Activated CD4-positive, alpha-beta T cell treated with anti-CD3 and anti-CD28 coated beads for 48 hours (primary cell): ENCODE measurements at places on chromosomes 7 and 10.

DNA sequence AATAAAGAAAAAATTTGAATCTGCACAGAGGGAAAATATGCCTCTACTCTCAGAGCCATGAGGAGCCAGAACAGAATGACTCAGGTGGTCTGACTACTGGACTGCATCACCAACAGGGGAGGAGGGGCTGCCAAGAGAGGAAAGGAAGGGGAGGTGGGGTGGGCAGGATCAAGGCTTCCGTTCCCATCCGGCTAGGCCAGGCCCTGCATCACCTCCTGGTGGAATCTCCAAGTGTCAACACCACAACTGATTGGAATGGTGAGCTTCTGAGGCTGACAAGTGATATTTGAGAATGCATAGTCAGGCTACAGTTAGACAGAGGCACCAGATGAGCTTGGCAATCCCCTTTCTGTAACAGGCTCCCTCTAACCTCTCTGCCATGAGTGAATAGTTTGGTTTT lies 10.4 kb upstream of the GPR26 start:
- DNase-seq: no peak

- DNase-seq: no peak
Observed at GRCh38 chr10:7932301-7933036, 114.2 kb downstream of the TAF3 start.

DNA sequence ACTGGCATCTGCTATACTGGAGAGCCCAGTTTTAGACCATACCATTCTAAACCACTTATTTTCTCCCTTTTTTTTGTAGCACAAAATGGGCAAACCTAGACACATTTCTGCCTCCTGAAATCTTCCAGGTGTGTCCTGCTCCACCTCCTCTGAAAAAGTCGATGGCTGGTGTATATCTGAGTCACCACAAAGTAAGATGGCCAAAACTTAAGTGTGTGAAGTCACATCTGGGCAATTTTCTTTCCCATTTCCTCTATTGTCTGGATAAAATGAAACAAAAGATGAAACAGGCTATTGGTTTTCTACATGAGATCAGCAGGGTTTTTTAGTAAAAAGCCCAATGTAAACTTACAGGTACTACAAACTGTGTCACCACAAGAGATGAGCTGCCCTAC lies 65.5 kb downstream of the OSBPL3 start:
- no peak for DNase-seq

DNA sequence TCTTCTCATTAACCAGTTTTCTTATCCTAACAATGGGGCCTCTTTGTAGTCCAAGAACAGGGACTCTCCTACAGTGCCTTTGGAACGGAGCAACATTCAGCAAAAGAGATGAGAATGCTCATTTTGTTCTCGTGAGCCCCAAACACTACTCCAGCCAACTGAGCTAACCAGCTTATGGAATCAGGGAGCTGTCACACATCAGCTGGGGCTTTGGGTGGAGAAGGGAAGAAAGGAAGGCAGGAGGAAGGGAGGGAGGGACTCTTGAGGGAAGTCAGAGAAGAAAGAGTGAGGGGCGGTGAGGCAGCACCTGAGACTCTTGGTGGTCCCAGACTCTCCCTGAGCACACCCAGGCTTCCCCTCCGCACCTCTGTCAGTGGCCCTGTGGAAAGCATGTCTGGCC lies 123.1 kb downstream of the CLEC2L start:
- no peak for DNase-seq

- DNase-seq: no peak
Observed at GRCh38 chr10:122657729-122658128, 41.9 kb downstream of the C10orf120 start.

- DNase-seq: no peak
Observed at GRCh38 chr7:28483908-28484605, 71.7 kb downstream of the CREB5 start.

DNA sequence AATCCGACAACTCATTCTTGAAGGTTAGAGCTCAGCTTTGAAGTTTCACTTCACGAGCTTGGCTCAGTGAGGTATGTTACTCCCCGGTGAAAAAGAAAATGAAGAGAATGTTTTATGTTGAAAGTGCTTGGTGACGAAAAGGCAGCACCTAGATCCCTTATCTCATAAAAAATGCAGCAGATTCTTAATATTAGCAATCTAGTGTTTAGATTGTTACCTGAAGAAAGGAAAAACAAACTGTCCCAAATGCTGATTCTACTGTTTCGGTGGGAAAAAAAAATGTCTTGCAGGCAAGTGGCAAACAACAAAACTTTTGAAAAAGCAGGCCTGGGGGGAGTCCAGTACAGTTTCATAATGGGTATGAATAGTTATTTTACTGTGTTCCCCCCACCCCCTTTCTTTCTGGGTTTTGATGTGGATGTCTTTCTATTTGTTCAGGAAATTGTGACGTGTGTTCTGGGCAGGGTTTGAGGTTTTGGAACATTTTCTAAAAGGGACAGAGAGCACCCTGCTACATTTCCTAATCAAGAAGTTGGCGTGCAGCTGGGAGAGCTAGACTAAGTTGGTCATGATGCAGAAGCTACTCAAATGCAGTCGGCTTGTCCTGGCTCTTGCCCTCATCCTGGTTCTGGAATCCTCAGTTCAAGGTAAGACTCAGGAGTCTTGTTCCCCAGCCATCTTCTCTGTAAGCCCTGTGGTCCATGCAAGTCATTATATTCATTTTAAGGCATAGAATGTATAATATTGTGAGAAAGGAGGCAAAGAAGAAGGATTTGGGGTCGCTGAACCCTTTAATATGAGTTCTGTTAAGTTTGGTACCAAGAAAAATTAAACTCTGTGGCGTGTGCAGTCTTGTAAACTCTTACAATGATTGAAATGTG lies at the start of gene SRGN:
SRGN (plus strand) TSS at position 514 of the 881 bp plus-strand sequence; CDS start at position 569, 55 bp downstream.
- peak; percentile 82 for DNase-seq

DNA sequence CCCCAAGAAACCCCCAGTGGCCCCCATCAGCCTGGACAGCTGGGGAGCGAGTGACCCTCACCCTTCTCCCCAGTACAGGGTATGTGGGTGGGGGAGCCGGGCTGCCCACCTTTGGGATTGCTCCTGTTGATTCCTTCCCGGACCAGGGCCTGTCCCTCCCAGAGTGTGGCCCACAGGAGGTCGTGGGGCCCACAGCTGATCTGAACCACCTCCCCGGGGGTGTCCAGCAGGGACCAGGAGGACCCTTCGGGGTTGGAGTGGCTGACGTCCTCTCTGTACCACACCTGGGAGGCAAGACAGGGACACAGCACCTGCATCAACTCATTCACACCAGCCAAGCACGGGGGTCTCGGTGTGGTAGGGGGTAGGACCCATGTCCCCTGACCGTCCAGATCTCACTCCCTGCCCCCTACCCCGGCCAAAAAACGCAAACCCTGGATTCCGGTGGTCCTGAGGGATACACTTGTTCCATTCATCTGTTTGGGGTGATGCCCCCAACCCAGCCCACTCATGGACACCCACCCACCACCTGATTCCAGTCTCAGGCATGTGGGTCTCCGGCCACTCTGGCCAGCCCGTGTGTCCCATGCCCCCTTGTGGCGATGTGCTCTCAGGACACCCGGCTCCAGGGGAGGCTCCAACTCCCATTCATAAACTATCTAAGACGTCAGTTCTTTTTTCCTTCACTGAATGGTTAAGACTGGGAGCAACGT lies 10.9 kb downstream of the TECPR1 start:
- peak; percentile 52 for DNase-seq

GRCh38 chr7:125681508-125681907 lies 751.9 kb upstream of the POT1 start:
- DNase-seq: no peak

DNA sequence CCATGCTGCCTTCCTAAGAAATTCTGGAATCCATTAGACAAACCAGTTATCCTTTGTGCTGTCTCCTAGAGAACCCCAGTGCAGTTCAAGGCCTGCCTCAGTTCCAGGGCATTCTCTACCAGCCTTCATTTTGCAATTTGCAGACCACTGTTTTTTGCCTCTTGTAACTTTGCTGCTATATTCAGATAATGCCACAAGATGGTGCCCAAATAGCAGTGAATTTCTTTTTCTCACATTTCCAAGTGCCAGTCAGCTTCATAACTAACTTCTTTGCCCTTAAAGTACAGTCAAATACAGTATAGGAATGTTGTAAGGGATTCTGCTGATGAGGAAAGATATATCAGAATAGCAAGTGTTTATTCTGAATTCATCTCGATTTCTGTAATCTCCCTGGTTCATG lies 25.2 kb downstream of the LOXL4 start:
- DNase-seq: no peak

- DNase-seq: no peak
Observed at GRCh38 chr7:116692401-116693308, 20.7 kb downstream of the MET start.

DNA sequence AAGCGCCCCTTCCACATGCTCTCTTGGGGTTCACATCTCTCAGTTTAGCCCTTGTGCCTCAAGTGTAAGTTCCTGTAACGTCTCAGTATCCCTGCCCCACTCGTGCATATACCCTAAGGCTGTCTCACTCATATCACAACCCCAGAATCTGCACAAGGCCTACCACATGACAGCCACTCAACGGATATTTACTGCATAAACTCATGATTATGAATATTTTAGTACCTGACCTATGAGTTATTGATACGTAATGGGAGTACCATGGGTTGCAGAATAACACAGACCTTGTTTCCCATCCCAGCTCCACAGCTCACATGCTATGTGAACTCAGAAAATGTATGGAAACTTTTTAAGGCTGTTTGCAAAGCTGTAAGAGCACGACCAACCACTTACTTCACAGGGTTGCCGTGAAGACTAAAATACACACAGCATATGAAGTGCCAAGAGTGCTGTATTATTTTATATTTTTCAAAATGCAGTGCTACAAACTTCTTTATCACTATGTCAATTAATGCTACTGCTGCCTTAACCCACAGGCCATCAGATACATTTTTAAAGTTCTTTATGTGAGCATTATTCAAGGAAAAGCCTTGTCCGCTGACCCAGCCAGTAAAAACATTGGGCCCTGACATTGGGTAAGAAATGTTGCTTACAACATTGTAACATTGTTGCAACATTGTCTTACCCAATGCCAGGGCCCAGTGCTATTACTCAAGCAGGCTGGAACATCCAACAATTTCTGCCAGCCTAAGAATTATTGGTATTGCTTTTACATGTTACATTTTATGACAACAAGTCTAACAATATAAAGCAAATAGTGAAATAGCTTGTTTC lies 97.2 kb downstream of the JAZF1 start:
- no peak for DNase-seq

- DNase-seq: peak; percentile 81
Observed at GRCh38 chr10:110556969-110557601, 10.4 kb upstream of the SMC3 start.

DNA sequence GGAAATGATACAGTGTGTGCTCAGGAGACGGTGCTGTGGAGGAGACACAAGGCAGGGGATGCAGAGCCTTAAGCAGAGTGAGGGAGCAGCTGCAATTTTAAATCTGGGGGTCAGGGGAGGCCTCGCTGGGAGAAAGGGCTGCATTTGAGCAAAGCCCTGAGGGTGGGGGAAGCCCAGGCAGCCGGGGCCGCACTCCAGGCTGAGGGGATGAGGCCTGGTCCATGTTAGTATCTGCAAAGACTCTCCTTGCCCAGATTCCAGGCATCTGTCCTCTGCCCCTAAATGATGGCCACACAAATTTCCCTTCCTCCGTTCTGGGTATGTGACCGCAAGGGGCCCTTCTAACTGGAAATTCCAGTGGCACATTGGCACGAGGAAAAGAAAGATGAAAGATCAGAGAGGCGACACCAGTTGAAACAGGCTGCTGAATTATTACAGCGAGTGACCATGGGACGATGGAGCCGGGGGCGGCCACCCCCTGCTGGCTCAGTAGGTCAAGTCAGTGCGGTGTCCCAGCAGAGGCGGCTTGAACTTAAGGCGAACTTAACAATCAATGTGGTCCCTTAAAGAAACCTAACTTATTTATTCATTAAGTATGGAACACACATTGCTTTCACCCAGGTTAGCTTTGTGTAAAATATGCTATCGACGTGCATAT lies 62.3 kb upstream of the KAT6B start:
- DNase-seq: no peak

DNA sequence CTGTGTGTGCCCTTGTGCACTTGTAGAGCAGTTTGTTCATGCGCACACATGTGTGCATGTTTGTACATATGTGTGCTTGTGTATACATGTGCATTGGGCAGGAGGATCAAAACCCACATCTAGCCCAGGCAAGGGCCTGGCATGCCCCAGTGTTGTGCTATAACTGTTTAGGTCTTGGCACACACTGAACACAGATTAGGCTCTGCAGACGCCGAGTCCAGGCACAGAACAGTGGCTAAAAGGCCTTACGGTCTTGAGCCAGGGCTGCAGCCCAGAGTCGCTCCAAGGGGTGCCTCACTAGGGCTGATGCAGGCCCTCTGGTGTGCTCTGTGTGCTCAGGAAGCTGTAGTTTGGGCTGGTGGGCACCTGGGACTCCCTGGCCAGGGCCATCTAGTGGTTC lies 55.7 kb downstream of the YKT6 start:
- no peak for DNase-seq

GRCh38 chr10:50536617-50537240 lies 87.0 kb downstream of the SGMS1 start:
- peak; percentile 43 for DNase-seq

DNA sequence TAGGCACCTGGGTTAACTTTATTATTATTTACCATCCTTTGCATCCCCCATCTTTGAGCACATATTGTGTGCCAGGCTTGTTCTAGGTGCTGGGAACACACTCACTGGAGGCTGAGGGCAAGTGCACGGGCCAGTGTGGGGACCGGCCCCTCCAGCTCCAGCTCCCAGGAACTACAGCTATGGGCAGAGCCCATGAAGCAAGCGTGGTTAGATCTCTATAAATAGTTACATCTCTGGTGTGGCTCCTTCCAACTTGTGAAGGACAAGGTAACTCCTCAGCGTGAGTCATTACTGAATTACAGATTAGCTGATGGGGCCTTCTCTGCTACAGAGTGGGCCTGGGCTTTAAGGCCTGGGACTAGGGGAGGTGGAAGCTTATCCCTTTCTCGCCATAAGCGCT lies 583.5 kb downstream of the SDK1 start:
- no peak for DNase-seq

DNA sequence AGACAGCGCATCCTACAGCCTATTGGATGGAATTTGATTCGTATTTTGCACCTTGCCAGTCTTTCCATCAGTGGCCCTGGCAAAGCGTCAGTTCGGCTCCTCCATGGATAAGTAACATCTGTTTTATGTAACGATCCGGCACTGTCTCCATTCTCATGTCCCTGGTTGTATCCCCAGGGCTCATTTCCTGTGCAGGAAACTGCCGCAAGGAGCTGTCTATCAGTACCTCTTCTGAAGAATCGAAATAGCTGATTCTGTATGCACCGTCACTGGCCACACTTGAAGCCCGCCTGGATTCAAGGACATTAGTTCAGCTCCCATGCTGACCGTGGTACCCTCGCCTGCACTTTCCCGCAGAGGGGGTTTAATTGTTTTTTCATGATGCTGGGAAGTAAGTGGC lies 53.1 kb upstream of the NPS start:
- no peak for DNase-seq

DNA sequence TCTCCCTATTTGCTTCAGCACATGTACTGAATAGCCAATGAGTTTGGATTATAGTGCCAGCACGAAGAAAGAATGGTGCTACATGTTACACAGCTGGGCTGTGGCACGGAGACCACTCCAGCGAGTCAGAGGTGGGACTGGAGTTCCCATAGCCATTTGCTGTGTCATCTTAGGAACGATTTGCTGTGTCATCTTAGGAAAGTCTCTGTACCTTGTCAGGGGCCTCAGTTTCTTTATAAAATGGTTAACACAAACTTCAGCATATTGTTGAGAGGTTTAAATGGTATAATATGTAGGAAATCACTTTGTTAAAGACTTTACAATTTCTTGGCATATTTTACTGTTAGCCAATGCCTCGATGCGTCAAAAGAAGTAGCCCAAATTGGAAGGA lies 609.4 kb downstream of the LRMDA start:
- DNase-seq: no peak

- no peak for DNase-seq
Observed at GRCh38 chr10:131795761-131796160, 105.0 kb upstream of the PPP2R2D start.
